Left forelimb (tissue), 1 donor: ENCODE measurements at places on chromosomes 12 and 14.

DNA sequence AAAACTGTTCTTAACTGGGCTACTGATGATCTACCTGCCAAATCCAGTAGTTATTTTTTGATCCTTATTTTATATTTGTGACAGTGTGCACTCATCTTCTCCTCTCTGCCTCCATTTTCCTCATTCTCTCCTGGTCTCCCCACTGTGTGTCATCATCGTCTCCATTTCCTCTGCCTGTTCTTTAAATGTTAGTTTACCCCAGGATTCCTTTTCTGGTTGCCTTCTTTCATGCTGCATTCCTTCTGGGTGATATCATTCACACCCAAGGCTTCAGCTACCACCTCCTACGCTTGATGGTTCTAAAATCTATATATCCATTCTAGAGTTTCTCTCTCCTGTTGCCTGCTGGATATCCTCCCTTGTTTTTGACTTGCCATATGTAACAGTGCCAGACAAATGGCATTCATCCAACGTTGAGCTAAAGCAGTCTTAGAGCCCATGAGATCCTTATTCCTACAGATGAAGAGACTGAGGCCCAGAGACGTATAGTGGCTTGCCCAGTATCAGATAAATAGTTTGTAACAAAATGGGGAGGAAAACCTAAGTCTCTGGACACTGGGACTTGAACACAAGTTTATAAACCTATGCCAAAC is 109.5 kb downstream of the DIP2B start:
- DNase-seq: no peak

- DNase-seq: no peak
These were observed 9.4 kb downstream of the KCNA1 start for GRCh38 chr12:4918950-4919660.

- DNase-seq: no peak
These were observed 321.6 kb downstream of the ZFP36L1 start for GRCh38 chr14:68471029-68471963.

GRCh38 chr12:86484473-86484872 is 228.3 kb upstream of the MGAT4C start:
- no peak for DNase-seq

- DNase-seq: no peak
These were observed 1282.3 kb upstream of the FLRT2 start for GRCh38 chr14:84247693-84248092.

DNA sequence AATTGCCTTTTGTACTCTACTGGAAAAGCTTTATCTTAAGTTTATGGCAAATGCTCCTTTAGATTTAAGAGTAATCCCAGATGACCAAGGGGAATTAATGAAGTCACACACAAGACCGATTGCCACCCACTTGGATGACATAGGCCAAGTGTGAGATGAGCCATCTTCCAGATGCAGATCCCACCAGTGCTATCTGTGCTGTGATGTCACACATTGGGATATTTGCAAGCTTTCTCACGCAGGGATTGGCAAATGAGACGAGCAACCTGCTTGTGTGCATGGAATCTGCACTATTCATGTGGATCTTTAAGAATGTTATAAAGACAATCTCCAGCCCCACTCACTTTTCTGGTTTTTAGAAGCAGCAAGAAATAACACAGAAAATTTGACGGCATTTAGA is 602.1 kb upstream of the TMEM132C start:
- DNase-seq: no peak

- no peak for DNase-seq
These were observed 785 bp upstream of the ACTN1 start for GRCh38 chr14:68979722-68980451.

- DNase-seq: no peak
These were observed 88.6 kb downstream of the RAD51B start for GRCh38 chr14:67908052-67908754.

- no peak for DNase-seq
These were observed 7.4 kb upstream of the HOXC6 start for GRCh38 chr12:54020591-54021405.

DNA sequence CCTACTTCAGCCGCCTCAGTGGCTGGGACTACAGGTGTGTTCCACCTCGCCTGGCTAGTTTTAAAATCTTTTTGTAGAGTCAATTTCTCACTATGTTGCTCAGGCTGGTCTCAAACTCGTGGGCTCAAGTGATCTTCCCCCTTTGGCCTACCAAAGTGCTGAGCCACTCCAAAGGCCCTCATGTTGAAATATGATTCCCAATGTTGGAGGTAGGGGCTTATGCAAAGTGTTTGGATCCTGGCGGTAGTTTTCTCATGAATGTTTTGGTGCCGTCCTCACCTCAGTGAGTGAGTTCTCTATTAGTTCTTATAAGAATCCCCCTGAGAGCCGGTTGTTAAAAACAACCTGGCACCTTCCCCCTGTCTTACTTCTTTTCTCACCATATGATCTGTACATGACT is 784.6 kb downstream of the TMTC2 start:
- DNase-seq: no peak
